Activated naive CD8-positive, alpha-beta T cell treated with anti-CD3 and anti-CD28 coated beads, Interleukin-2, amount 50 U/mL, for 16 hours (primary cell): ENCODE measurements at places on chromosomes 12 and 14.

DNA sequence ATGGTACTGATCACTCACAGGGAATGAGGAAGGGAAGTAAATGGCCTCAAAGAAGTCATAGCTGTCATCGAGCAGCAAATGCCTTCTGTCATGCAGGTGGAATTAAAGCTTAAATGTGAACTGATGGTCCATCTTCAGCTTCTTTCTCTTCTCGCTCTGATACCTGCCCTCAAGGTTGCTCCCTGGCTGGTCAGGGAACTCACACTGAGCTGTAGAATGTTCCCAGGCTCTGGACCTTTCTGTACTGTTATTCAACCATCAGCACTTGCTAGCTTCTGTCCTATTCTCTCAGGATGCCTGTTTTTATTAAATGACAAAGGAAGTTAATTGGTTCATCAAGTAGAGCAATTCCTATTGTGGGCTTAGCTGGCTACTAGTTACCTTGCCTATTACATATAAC, 463.8 kb downstream of the APAF1 start:
- DNase-seq: no peak

DNA sequence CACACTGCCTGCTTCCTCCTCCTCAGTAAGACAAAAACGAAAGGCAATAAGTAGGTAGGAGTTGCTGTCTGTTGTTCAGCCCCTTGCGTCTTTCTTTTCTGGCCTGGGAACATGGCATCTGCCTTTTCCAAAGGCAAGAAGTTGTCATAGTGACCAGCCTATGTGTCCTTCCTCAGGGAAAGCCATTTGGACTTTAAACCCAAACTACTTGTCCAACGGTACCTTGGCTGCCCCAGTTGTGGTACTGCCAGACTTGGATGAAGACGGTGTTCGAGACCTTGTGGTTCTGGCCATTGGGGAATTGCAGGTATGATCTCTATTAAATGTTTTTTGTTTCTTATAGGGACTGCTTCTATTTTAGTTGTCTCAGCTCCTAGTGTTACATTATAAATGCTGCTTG, 18.5 kb downstream of the FAM234B start:
- DNase-seq: no peak

- no peak for DNase-seq
Measured at GRCh38 chr12:45292486-45293195, 76.7 kb downstream of the ANO6 start.

GRCh38 chr12:123094349-123095077, 56.4 kb downstream of the PITPNM2 start:
- DNase-seq: no peak

- DNase-seq: no peak
Measured at GRCh38 chr14:21467616-21468015, 9.1 kb downstream of the RAB2B start.
